Endothelial cell (in vitro differentiated cells): ENCODE measurements at places on chromosomes 3 and 15. TPM values are rescaled to one million over a fixed set of nuclear protein-coding genes. Genes with fewer than 3 reads are reported as not detected.

GRCh38 chr3:175267121-175267531 lies 408.0 kb downstream of the NAALADL2 start:
- no peaks in the 10 kb centered on the region for H3K4me1 ChIP-seq
- DNase-seq = no peak
- H3K36me3 ChIP-seq = no peaks in the 10 kb centered on the region

DNA sequence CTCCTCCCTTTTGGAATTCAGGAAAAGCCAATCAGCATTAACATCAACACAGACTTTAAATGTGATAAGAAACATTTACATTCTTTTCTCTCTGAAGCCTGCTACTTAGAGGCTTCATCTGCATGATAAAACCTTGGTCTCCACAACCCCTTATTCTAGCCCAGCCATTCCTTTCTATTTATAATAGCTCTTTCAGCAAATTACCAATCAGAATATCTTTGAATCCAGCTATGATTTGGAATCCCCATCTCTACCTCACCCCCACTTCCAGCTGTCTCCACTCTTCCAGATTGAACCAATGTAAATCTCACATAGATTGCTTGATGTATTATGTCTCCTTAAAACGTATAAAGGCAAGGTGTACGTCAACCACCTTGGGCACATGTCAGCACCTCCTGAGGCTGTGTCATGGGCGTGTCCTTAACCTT lies 139.7 kb downstream of the TUSC7 start:
- H3K4me3 ChIP-seq = no peak overlapping the region
- H3K36me3 ChIP-seq = no peaks in the 10 kb centered on the region
- DNase-seq = no peak
- peaks cover 1% of the 10 kb centered on the region for H3K27me3 ChIP-seq
- H3K4me1 ChIP-seq = peaks cover 4% of the 10 kb centered on the region

GRCh38 chr3:25706213-25706612 lies 41.5 kb upstream of the TOP2B start:
- no peaks in the 10 kb centered on the region for H3K27me3 ChIP-seq
- H3K4me1 ChIP-seq = no peaks in the 10 kb centered on the region
- H3K27ac ChIP-seq = no peak overlapping the region
- no peak for DNase-seq
- no peak overlapping the region for H3K4me3 ChIP-seq

GPR149 gene
- not detected for total RNA-seq

SI gene
- not detected for total RNA-seq

DNA sequence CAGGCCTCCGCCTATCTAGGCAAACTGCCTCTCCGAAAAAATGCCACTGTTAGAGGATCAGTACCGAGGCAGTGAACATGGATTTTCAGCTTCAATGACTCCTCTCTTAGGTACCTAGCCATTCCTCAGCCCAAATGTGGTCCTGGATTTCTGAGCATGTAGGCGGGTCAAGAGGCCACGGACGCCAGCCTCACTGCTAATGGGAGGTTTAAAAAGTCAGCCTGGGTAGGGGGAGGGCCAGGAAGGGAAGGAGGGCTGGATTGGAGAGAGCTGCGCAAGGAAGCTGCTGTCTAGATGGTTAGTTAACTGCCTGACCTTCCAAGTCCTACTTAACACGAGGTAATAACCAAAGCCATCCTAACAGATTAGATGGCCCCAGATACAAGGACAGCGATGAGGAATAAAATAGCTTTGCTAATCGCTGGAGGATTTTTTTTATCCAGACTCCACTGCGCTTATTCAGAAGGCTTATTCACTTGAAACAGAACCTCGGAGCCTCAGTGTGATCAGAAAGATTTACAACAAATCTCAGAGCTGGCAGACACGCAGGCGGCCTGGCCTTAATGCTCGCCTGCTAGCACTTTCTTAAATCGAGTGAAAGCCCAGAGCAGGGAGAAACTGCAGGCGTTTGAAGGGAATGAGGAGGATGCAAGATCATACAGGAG lies 34.3 kb downstream of the TLE3 start:
- H3K4me3 ChIP-seq = no peak overlapping the region
- H3K4me1 ChIP-seq = no peaks in the 10 kb centered on the region
- H3K27me3 ChIP-seq = peaks cover 4% of the 10 kb centered on the region
- H3K36me3 ChIP-seq = peaks cover 49% of the 10 kb centered on the region
- DNase-seq = no peak

DNA sequence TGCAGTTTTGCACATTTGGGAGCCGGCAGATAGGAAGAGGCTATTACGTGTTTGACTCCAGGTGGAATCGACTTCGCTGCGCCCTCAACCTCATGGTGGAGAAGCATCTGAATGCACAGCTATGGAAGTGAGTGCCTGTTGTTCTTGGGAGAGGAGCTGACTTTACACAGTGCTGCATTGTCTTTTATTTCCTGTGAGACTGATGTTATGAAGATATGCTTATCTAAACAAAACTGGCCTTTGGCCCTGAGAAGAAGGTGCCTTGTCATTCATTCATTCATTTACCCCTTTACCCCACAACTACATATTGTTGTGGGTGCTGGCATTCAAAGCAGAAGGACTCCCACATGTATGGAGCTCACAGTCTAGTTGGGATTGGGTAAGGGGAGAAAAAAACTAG lies 32.6 kb downstream of the PSMD6 start:
- peaks cover 22% of the 10 kb centered on the region for H3K4me1 ChIP-seq
- H3K27ac ChIP-seq = peak overlapping the region; percentile 46
- no peak overlapping the region for H3K4me3 ChIP-seq
- H3K27me3 ChIP-seq = peaks cover 5% of the 10 kb centered on the region
- peaks cover 48% of the 10 kb centered on the region for H3K36me3 ChIP-seq

DNA sequence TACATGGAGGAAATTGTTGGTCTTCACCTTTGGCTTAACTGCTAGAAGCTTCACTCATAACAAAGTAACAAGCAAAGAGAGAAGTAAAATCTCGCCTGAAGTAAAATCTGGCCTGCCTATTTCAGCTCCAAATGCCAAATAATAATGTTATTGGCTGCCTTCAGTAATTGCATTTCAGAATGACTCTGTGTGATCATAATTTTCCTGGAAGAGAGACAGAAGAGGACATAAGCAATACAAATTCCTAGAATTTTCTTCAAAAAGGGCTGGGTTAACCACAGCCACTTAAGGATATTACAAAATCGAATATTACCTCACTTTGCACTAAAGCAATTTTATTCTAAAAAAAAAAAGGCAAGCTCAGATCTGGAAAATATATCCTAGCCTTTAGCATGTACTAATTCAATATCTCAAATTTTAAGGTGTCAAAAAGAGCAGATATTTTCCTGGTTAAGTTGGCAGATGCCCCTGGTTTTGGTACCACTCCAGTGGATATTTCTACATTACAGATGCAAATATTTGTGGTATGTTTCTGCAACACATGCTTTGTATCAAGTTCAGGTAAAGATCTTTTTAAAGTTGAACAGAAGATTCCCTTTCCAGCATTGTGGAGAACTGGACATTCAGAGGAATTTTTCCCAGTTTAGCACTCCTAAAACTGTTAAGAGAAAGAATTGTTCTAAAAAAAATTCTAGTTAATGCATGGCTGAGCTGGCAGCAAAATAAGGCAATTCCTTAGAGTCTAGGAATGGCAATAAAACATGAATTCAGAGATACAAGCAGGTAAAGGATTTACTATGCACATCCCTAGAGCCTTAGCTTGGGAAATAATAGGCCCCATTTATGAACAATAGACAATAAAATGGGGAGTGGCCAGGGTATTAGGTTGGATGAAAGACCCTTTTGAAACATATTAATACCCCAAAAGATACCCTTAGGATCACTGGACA lies 116.7 kb downstream of the STAC start:
- no peak overlapping the region for H3K27ac ChIP-seq
- no peaks in the 10 kb centered on the region for H3K27me3 ChIP-seq
- no peaks in the 10 kb centered on the region for H3K4me1 ChIP-seq
- H3K36me3 ChIP-seq = no peaks in the 10 kb centered on the region

TRIM71 gene
- total RNA-seq = 74.0 TPM

- DNase-seq = no peak
- peaks cover 54% of the 10 kb centered on the region for H3K36me3 ChIP-seq
- no peak overlapping the region for H3K27ac ChIP-seq
- H3K27me3 ChIP-seq = peaks cover 9% of the 10 kb centered on the region
Observed at GRCh38 chr15:93026380-93026817, 62.6 kb downstream of the RGMA start.

ZNF619 gene
- 8.0 TPM for total RNA-seq

DNA sequence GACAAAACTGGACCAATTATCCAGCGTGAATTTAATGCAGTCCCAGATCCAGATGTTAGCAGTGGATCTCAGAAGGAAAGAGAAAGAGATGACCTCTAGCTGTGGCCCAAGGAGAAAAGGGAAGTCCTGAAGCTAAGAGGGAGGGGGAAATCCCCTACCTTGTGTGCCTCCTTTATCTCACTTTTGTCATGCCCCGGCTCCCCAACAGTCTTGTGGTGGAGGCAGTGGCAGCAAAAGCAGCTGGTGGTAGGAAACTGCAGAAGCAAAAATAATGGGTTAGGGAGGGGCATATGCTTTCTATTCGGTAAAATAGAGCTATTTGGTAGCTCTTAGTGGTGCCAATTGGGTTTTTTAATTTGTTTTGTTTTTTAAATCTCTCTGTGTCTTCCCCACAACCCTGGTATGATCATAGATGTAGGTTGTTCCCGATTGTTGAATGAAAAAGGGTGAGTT lies 56.5 kb downstream of the MCTP2 start:
- H3K4me1 ChIP-seq = peaks cover 10% of the 10 kb centered on the region
- H3K4me3 ChIP-seq = no peak overlapping the region
- H3K36me3 ChIP-seq = no peaks in the 10 kb centered on the region
- H3K27me3 ChIP-seq = no peaks in the 10 kb centered on the region

POU1F1 gene
- total RNA-seq = not detected

GRCh38 chr3:143507735-143508580 lies 340.3 kb downstream of the SLC9A9 start:
- peaks cover 4% of the 10 kb centered on the region for H3K27me3 ChIP-seq
- no peaks in the 10 kb centered on the region for H3K4me1 ChIP-seq
- DNase-seq = no peak
- no peak overlapping the region for H3K27ac ChIP-seq
- H3K36me3 ChIP-seq = no peaks in the 10 kb centered on the region

ZNF774 gene
- 4.1 TPM for total RNA-seq

GRCh38 chr15:33315044-33315443 lies 4.3 kb downstream of the RYR3 start:
- H3K4me1 ChIP-seq = peaks cover 19% of the 10 kb centered on the region
- H3K27me3 ChIP-seq = peaks cover 4% of the 10 kb centered on the region

EOMES gene
- 5.1 TPM for total RNA-seq

TUBGCP4 gene
- 14.6 TPM for total RNA-seq

- no peaks in the 10 kb centered on the region for H3K27me3 ChIP-seq
- peaks cover 2% of the 10 kb centered on the region for H3K4me1 ChIP-seq
- no peak overlapping the region for H3K27ac ChIP-seq
- DNase-seq = no peak
- no peaks in the 10 kb centered on the region for H3K36me3 ChIP-seq
- no peak overlapping the region for H3K4me3 ChIP-seq
Observed at GRCh38 chr3:69579306-69580041, 159.8 kb upstream of the MITF start.

DNA sequence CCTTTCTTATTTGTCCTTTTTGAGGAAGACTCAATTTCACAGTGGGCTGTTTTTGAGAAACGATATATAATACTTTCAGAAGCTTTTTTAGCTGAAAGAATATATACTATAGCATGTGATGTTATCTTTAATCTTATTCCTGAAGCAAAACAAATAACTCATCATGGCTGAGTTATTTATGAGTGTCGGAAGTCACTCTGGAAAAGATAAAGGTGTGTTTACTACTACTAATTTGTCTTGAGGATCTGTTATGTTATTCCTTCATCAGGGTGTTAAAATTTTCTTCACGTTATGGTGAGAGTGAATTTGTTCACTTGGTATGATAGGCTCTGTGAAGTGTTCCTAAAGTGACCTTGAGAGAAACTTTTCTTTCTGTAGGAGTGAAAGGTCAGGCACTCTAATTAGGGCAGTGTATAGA lies 4.7 kb downstream of the TCF12 start:
- no peak for DNase-seq
- H3K4me1 ChIP-seq = peaks cover 37% of the 10 kb centered on the region
- H3K36me3 ChIP-seq = peaks cover 25% of the 10 kb centered on the region
- peaks cover 6% of the 10 kb centered on the region for H3K27me3 ChIP-seq

GRCh38 chr3:114417675-114418074 lies 123.8 kb downstream of the TIGIT start:
- DNase-seq = no peak
- no peaks in the 10 kb centered on the region for H3K36me3 ChIP-seq
- H3K4me3 ChIP-seq = no peak overlapping the region
- no peak overlapping the region for H3K27ac ChIP-seq
- H3K27me3 ChIP-seq = no peaks in the 10 kb centered on the region
- H3K4me1 ChIP-seq = no peaks in the 10 kb centered on the region

DNA sequence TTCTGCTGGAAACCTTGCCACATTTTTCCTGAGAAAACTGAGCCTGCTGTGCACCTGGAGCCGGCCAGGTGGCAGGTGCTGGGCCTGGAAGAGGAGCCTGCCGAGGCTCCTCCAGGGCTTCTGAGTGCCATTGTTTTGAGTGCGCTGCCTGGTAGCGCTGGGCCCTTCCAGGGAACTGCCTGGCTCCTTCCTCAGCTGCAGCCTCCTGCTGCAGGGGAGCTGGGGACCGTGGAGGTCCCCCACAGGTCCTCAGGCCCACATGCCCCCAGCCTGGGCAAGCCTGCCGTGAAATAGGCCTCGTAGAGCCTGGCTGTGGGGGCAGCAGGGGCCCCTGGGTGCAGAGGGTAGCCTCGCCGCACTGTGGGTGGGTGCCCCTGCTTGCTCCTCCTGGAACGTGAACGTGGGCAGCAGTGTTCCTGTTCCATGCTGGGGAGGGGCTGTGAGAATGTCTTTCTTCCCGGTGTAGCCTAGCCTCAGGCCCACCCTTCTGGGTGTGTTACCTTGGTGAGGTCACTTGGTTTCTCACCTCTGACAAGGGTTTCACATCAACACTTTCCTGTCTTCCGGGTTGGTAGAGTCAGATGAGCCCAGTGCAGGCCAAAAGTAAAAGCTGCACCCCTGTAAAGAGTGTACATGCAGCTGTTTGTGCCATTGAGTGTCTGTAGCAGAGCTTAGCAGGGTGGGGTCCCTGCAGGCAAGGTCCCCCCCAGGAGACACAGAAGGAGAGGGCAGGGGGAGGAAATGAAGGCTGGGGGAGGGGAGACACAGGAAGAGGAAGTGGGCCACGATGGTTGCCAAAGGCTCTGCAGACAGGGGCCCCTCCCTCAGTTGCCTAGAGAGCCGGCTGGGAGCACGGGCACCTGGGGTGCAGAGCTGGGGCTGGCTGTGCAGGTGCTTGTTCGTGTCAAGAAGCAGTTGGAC lies 34.5 kb downstream of the KLF13 start:
- no peak for DNase-seq
- no peak overlapping the region for H3K27ac ChIP-seq
- peaks cover 9% of the 10 kb centered on the region for H3K36me3 ChIP-seq
- peaks cover 42% of the 10 kb centered on the region for H3K4me1 ChIP-seq
- H3K27me3 ChIP-seq = peaks cover 5% of the 10 kb centered on the region

- no peak overlapping the region for H3K27ac ChIP-seq
- H3K4me1 ChIP-seq = no peaks in the 10 kb centered on the region
Observed at GRCh38 chr15:46751303-46751702, 966.0 kb upstream of the SEMA6D start.

CYP8B1 gene
- total RNA-seq = not detected
